ENCODE measurements at places on chromosomes 3 and 15. TPM values are rescaled to one million over a fixed set of nuclear protein-coding genes. Genes with fewer than 3 reads are reported as not detected.
A peak's percentile ranks its signal among the peaks of the same experiment; 100 is the strongest.

The CCR3 gene
- not detected for total RNA-seq

- DNase-seq = peak; percentile 74
Observed at GRCh38 chr15:81327516-81327915, 3.6 kb upstream of the STARD5 start.

DNA sequence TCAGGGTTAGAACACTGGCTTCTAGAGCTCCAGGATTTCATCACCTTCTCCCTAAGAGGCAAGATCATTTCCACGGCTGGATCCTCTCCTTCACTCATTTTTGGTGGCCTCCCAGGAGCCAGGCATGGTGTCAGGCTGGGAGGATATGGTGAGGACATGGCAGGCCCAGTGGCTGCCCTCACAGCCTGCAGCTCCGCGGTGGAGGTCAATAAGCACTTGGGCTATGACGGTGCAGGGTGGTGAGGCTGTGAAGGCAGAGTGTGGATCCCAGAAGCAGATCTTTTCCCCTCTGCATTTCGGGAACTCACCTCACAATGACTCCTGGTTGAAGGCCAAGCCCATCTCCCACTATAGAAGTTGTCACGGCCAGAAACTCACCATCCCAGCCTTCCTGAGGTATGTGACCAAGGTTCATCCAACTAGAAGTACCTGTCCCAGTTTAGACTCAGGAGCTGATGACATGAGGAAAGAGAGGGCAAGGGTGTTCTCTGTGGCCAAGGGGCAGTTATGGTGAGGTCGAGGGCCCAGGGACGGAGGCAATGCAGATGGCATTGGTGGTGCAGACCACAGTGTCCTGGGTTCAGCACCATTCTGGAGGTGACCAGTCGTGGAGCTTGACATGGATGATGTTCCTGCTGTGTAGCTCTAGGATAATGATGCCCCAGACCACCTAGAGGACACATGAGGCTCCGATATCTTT, 100.1 kb upstream of the SMAD3 start:
- DNase-seq = no peak

- no peak for DNase-seq
Observed at GRCh38 chr3:41199866-41200668, 762 bp downstream of the CTNNB1 start.
